Activated gamma-delta T cell (primary cell): ENCODE measurements at places on chromosomes 5 and 9.

DNA sequence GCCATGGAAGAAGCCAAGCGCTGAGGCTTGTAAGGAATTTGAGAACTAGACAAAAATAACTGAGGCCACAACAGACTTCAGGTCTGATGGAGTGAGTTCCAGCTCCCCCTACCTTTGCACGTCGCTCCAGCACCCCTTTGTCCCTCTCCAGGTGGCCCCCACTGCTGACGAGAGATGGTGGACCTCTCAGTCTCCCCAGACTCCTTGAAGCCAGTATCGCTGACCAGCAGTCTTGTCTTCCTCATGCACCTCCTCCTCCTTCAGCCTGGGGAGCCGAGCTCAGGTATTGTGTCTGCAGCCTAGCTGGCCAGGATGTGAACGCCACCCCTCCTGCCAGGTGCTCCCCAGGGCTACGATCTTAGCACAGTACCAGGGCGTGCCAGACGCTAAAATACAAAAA is 5.2 kb downstream of the BTNL9 start:
- no peak for DNase-seq

DNA sequence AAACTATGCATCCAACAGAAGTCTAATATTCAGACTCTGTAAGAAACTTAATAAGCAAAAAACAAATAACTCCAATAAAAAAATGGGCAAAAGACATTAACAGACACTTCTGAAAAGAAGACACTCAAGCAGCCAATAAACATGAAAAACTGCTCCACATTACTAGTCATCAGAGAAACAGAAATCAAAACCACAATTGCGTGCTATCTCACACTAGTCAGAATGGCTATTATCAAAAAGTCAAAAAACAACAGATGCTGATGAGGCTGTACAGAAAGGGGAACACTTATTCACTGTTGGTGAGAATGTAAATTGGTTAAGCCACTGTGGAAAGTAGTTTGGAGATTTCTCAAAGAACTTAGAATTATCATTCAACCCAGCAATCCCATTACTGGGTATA is 101.2 kb upstream of the TRIM32 start:
- DNase-seq = no peak

- no peak for DNase-seq
These were observed 8.0 kb upstream of the GFI1B start for GRCh38 chr9:132970324-132971062.

DNA sequence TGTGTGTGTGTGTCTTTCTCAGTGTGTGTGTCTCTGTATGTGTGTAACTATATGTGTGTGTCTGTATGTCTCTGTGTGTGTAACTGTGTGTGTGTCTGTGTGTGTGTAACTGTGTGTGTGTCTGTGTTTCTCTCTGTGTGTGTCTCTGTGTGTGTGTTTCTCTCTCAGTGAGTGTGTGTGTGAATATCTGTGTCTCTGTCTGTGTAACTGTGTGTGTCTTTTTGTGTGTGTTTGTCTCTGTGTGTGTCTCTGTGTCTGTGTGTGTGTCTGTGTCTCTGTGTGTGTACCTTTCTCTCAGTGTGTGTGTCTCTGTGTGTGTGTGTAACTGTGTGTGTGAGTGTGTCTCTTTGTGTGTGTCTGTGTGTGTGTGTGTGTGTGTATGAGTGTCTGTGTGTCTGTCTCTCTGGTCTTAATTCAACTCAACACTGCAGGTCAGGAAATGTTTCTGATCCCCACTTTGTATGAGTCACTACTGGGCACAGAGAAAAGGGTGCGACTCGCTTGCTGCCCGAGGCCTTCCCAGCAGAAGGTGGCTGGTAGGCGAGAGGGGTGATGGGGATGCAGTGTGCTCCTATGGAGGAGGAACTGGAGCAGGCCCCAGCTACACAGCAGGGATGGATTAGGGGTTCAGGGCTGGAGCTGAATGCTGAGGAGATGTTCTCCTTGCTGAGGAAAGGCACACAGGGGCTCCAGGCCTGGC is 52.1 kb downstream of the NSG2 start:
- no peak for DNase-seq

- no peak for DNase-seq
These were observed 74.7 kb downstream of the PIK3R1 start for GRCh38 chr5:68290260-68290674.

GRCh38 chr5:35213608-35214007 is 16.7 kb downstream of the PRLR start:
- no peak for DNase-seq

DNA sequence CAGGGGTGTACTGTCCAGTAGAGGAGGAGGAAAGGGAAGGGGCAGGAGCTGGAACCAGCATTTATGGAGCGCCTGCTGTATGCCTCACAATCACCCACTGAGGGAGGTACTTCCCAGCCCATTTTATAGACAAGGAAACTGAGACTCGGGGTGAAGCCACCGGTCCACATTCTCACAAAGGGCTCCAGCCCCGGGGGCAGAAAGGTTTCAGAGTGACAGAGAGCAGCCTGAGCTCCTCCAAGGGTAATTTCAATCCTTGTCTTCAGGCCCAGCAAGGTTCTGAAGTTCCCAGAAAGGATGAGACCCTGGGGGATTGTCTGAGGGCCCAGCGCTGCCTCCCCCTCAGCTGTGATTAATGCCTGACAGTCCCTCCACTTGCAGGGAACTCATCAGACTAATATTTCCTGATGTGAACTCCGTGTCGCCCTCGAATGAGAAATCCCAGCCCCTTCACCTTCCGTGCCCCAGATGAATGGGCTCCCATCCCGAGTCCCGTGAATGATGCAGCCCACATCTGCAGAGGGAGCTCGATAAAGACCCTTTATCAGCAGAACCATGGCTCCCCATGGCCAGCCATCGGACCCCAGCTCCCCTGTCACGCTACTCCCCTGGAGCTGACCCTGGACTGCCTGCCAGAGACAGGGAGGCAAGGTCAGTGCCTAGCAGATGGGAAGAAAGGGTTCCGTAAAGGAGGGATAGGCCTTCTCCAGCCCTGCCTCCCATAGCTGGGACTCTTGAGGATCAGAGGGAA is 32.1 kb upstream of the MVB12B start:
- DNase-seq = no peak

GRCh38 chr9:135615666-135616618 is 23.4 kb downstream of the GLT6D1 start:
- DNase-seq = no peak

DNA sequence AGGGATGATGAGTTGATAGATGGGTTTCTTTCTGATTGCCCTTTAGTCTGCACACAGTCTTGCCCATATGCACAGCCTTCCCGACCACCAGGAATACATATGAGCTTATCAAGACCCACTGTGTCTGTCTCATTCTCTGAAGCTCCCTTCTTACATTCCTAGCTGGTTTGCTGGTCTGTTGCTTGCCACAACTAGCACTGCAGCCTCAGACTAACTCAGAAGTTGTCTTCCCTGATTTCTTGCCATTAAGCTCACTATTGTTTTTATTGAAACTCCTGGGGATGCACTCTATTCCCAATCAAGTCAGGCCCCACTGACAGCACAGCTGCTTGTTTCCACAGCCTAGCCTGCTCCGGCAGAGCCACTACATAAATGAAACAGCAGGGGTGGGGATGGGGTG is 97.5 kb downstream of the SAXO1 start:
- no peak for DNase-seq

GRCh38 chr9:21661626-21662025 is 140.8 kb upstream of the MTAP start:
- no peak for DNase-seq

DNA sequence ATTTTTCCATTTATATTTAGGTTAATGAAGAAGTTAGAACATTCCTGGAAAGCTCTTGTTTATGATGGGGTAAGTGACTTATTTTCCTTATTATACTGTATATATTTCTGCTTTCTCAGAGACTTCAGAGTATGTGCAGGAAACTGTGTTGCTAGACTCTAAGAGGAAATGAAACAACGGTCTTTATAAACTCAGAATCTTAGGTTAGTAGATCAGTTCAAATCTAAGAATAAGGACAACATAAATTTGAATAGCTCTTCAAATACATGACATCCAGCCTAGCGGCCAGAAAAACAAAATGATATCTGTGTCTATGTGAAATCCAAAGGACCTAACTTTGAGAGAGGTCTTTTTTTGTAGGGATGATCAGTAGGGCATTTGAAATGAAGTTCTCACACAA is 94.3 kb downstream of the PRKACG start:
- no peak for DNase-seq
